Thymus (tissue), 14 donors: ENCODE measurements at places on chromosomes 16 and 17. TPM values are rescaled to one million over a fixed set of nuclear protein-coding genes. Genes with fewer than 3 reads are reported as not detected.
A peak's percentile ranks its signal among the peaks of the same experiment; 100 is the strongest.

The ZFHX3 gene
- 0.90 TPM for total RNA-seq

The MMP2 gene
- 8.5 TPM for total RNA-seq

The MT1F gene
- total RNA-seq, result 1.5 TPM

The GLP2R gene
- 0.05 TPM for total RNA-seq

The GCGR gene
- 0.05 TPM for total RNA-seq

The CORO1A gene
- 312 TPM for total RNA-seq

The MYH2 gene
- total RNA-seq, result 0.09 TPM

The CCDC154 gene
- total RNA-seq, result 0.71 TPM

The RUNDC3A gene
- 0.99 TPM for total RNA-seq

The ZFP3 gene
- total RNA-seq, result 3.3 TPM

The WNT9B gene
- 0.05 TPM for total RNA-seq

- no peaks in the 10 kb centered on the region for H3K4me1 ChIP-seq
- no peak overlapping the region for H3K27ac ChIP-seq
- DNase-seq, result no peak
- no peaks in the 10 kb centered on the region for H3K27me3 ChIP-seq
Observed at GRCh38 chr17:53996131-53996530, 173.4 kb downstream of the KIF2B start.

DNA sequence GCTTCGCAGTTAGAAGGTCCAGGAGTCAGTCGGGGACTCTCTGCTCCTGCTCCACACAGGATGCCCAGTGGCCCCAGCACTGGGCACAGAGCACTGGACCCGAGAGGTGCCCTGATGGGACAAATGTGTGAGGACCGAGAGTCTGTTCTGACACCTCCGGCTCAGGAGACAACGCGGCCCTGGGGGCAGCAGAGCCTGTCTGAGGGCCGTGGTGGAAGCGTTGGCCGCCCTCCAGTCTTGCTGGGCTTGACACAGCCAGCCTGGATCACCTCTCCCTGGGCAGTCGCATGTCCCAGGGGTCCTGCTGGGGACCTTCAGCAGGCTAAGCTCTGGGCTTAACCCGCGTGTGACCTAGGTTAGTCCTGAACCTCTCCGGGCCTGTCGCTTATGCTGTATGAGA lies 23.1 kb downstream of the LGALS9 start:
- no peaks in the 10 kb centered on the region for H3K27me3 ChIP-seq
- no peak for DNase-seq
- no peaks in the 10 kb centered on the region for H3K36me3 ChIP-seq
- peaks cover 18% of the 10 kb centered on the region for H3K4me1 ChIP-seq
- no peak overlapping the region for H3K4me3 ChIP-seq
- no peak overlapping the region for H3K27ac ChIP-seq

DNA sequence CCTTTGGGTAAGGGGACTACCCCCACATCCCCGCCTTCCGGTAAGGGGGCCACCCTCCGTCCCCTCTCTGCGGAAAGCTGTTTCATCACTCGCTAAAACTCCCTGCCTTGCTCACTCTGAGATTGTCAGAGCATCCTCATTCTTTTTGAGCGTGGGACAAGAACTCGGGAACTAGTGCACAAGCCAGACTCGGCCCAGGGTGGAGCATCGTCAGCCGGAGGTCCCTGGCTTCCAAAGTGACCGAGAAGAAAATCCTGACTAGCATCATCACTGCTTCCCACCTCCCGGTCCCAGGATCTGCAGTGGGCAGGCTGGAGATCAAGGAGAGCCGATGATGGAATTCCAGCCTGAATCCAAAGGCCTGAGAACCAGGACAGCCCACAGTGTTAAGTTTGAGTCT lies 380.3 kb downstream of the SEC14L1 start:
- H3K36me3 ChIP-seq, result no peaks in the 10 kb centered on the region
- no peaks in the 10 kb centered on the region for H3K27me3 ChIP-seq
- no peak overlapping the region for H3K4me3 ChIP-seq
- DNase-seq, result no peak
- H3K27ac ChIP-seq, result no peak overlapping the region
- no peaks in the 10 kb centered on the region for H3K4me1 ChIP-seq

DNA sequence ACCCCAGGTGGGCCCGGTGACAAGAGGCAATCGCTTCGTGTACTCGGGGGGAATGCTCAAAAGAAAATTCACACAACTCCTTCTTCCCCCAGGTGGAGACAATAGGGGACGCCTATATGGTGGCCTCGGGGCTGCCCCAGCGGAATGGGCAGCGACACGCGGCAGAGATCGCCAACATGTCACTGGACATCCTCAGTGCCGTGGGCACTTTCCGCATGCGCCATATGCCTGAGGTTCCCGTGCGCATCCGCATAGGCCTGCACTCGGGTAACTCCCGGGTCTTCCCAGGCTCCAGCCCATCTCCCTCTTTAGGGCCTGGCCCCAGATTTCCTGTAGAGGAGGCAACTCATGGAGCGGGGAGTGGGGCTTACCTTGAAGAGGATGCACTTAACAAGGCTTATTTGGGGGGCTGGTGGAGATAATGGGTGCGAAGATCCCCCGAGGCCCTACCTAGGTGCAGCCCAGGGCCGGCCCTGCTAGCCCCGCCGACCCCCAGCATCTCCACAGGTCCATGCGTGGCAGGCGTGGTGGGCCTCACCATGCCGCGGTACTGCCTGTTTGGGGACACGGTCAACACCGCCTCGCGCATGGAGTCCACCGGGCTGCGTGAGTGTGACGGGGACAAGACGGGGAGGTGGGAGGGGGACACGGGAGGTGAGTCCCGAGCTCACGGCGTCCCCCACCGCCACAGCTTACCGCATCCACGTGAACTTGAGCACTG lies 13.0 kb downstream of the GUCY2D start:
- H3K4me3 ChIP-seq, result no peak overlapping the region
- no peak for DNase-seq
- no peak overlapping the region for H3K27ac ChIP-seq

- no peaks in the 10 kb centered on the region for H3K27me3 ChIP-seq
- no peaks in the 10 kb centered on the region for H3K4me1 ChIP-seq
- H3K27ac ChIP-seq, result no peak overlapping the region
- H3K4me3 ChIP-seq, result no peak overlapping the region
- DNase-seq, result no peak
Observed at GRCh38 chr17:811051-811784, 29.1 kb downstream of the MRM3 start.

- no peaks in the 10 kb centered on the region for H3K4me1 ChIP-seq
- no peaks in the 10 kb centered on the region for H3K27me3 ChIP-seq
- no peak overlapping the region for H3K27ac ChIP-seq
- DNase-seq, result no peak
- no peaks in the 10 kb centered on the region for H3K36me3 ChIP-seq
Observed at GRCh38 chr16:65888201-65888600, 478.3 kb upstream of the CDH5 start.

DNA sequence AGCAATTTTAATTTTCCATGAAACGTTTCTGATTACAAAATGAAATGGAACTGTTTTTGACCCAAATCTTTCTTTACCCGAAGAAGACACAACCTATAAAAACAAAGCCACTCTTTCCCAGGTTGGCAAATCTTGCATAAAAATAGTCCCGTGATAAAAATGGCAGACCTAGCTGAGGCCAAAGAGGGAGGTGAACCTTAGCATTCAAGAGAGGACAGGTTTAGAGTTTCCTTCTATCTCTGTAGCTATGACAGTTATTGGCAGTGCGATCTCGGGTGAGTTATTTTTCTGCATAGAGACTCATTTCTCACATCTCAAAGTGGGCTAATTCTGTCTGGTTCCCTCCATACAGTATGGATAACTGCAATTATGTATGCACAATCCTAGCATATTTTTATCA lies 241.4 kb downstream of the MAP2K6 start:
- H3K27me3 ChIP-seq, result no peaks in the 10 kb centered on the region
- no peak overlapping the region for H3K27ac ChIP-seq
- H3K4me1 ChIP-seq, result no peaks in the 10 kb centered on the region
- no peak for DNase-seq
- H3K4me3 ChIP-seq, result no peak overlapping the region
- H3K36me3 ChIP-seq, result no peaks in the 10 kb centered on the region

GRCh38 chr17:17693253-17694168 lies 12.3 kb downstream of the RAI1 start:
- DNase-seq, result no peak
- H3K36me3 ChIP-seq, result no peaks in the 10 kb centered on the region
- peaks cover 45% of the 10 kb centered on the region for H3K4me1 ChIP-seq

DNA sequence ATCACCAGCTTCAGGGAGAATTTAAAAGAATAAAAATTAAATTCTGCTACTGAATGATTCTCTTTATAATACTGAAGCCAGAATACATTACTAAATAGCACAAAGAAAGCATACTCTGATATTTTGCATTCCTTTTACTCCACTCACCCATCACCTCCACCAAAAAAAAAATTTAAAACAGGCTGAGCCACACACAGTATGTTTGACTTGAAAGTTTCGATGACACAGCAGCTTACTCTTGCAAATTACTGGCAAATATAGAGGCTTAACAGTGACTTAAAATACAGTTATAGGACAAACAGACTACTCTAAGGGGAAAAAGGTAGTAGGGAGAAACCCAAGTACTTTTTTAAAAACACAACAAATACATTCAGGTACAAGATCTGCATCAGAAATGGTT lies 39.2 kb downstream of the GPATCH8 start:
- H3K36me3 ChIP-seq, result peaks cover 9% of the 10 kb centered on the region
- H3K4me1 ChIP-seq, result no peaks in the 10 kb centered on the region

GRCh38 chr17:37358098-37358829 lies 17.5 kb upstream of the C17orf78 start:
- peak overlapping the region; percentile 89 for H3K4me3 ChIP-seq
- peaks cover 10% of the 10 kb centered on the region for H3K4me1 ChIP-seq
- peaks cover 3% of the 10 kb centered on the region for H3K36me3 ChIP-seq
- H3K27me3 ChIP-seq, result no peaks in the 10 kb centered on the region
- peak; percentile 20 for DNase-seq
- H3K27ac ChIP-seq, result peak overlapping the region; percentile 65

DNA sequence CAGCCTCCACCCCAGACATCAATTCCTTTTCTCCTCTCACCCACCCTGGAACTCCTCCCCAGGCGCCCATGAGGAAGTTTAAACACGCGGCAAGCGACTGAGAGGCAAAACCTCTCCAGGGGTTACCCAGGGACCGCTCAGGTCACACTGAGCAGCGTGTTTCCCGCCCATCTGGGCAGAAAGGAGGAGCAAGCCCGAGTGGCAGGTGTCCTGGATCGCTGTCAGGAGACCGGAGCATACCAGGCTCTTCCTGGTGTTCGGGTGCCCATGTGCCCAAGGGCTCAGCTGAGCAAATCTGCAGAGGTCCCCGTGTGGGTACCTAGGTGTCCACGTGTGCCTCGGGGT lies 491 bp downstream of the SLC25A19 start:
- H3K36me3 ChIP-seq, result peaks cover 20% of the 10 kb centered on the region
- DNase-seq, result no peak
- no peaks in the 10 kb centered on the region for H3K27me3 ChIP-seq
- peak overlapping the region; percentile 79 for H3K4me3 ChIP-seq
